NCI-H2029 treated with DMSO at 0.1 percent for 48 hours (cell line): ENCODE measurements at places on chromosomes 16 and 17.

DNA sequence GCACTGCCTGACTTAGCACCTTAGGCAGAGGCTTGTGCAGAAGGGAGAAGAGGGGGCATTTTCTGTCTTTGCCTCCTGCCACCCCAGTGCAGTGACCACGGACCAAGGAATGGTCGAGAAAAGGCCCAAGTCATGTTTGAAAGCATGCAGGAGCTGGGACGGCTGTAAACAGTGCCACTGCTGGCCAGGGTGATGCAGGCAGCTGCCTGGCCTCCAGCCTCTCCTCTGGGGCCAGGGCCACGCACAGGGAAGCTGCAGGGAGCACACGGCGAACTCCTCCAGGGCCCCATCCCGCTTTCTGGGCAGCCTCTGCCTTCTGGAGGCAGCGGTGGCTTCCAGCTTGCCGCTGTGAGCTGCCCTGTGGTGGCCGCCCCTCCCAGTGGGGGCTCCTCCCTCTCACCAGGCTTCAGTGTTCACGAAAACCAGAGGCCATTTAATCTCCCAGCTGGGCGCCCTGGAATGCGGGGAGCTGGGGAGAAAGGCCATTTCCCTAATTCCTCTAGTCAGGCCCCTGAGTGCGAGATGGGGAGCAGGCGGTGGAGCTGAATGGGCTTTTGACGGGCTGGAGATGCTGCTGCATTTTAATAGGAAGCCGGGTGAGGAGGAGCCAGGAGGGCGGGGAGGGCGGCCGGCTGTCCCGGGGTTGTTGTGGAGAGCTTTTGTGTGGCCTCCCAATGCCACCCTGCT is 28.7 kb upstream of the DNAI2 start:
- no peak for DNase-seq

GRCh38 chr16:57115514-57116182 is 23.3 kb downstream of the CPNE2 start:
- no peak for DNase-seq

DNA sequence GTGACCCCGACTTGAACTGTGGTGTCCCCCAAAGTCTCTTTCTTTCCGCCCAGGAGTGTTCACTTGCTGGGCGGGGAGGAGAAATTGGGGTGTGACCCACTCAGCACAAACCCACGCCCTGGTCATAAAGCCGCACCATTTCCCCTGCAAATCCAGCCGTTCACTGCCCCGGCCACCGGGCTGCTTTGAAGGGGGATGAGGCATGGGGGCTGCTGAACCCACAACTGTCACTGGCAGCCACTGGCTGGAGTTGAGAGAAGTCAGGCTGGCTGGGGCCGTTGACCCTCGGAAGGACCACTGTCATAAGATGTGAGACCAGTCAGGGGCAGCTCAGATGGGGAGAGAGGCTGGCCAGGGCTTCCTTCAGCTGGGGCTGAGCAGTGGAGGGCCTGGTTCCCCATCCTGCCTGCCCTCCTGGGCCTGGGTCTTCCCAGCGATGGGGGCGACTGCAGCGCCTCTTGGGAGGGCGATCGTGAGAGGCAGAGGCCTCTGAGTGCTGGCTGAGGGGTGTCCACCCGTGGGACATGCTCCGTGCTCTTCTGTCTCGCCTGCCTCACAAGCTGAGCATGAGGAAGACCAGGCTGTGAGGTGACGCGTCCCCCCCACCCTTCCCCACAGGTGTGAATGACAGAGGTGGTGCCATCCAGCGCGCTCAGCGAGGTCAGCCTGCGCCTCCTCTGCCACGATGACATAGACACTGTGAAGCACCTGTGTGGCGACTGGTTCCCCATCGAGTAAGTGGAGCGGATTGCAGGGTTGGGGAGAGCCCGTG is 19.5 kb downstream of the C16orf90 start:
- DNase-seq: no peak

DNA sequence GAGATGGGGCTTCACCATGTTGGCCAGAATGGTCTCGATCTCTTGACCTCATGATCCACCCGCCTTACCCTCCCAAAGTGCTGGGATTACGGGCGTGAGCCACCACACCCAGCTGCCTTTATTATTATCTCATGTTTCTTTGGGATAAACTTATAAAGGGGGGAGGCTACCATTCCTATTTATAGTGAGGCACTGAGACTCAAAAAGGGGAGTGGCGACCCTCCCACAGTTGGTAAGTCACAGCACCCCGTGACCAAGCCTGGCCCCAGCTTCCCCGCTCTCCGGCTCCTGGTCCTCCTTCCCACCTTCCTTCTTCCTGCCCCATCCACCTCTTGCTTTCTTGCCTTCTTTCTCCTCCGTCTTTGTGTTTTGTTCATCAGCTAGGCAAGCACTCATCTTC is 5.2 kb downstream of the MYH3 start:
- DNase-seq: no peak

DNA sequence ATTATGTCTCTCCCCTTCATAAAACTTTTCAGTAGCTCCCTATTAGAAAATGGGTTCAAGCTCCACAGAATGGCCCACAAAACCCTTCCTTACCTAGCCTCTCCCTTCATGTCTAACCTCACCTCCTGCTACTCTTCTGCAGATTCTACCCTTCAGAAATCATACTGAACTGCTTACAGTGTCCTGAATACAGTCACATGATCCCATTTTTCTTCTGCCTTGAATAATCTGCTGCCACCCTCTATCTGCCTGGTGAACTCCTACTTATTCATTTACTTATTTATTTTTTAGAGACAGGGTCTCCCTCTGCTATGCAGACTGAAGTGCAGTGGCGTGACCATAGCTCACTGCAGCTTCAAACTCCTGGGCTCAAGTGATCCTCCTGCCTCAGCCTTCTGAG is 15.0 kb downstream of the LASP1NB start:
- DNase-seq: no peak

DNA sequence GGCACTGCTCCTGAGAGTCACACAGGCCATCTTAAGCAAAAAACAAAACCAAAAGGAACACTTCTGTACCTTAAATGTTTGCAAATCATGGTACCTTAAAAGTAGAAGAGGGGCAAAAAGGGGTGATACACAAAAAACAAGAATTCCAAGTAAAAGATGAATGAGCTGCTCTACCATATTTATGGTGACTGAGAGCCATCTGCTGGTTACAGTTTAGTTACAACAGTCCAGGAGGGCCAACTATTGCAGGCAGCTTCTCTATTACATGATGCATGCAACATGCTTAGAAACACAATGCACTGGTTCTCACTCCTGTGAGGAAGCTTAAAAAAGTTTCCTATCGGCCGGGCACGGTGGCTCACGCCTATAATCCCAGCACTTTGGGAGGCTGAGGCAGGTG is 53.5 kb downstream of the STX8 start:
- no peak for DNase-seq

GRCh38 chr17:70604854-70605253 is 435.5 kb downstream of the KCNJ2 start:
- DNase-seq: no peak

- DNase-seq: no peak
Measured at GRCh38 chr17:34485999-34486398, 93.4 kb upstream of the TMEM132E start.

GRCh38 chr16:69423189-69423588 is 1.2 kb upstream of the CYB5B start:
- no peak for DNase-seq

GRCh38 chr17:82667668-82668000 is 19.4 kb upstream of the WDR45B start:
- no peak for DNase-seq

- DNase-seq: no peak
Measured at GRCh38 chr16:31201582-31202413, 762 bp downstream of the PYCARD start.

- DNase-seq: no peak
Measured at GRCh38 chr16:72876221-72876620, 171.7 kb downstream of the ZFHX3 start.

DNA sequence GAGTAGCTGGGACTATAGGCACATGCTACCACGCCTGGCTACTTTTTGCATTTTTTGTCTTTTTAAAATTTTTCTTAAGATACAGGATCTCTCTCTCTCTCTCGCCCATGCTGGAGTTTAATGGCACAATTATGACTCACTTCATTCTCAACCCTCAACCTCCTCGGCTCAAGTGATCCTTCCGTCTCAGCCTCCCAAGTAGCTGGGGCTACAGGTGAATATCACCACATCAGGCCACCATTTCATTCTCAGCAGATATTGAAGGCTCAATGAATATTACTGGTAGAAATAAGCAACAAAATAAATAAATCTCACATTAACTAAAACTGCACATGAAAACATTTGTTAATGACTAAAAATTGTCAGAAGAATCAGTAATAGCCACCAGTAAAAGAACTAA is 41.7 kb downstream of the BRIP1 start:
- no peak for DNase-seq

DNA sequence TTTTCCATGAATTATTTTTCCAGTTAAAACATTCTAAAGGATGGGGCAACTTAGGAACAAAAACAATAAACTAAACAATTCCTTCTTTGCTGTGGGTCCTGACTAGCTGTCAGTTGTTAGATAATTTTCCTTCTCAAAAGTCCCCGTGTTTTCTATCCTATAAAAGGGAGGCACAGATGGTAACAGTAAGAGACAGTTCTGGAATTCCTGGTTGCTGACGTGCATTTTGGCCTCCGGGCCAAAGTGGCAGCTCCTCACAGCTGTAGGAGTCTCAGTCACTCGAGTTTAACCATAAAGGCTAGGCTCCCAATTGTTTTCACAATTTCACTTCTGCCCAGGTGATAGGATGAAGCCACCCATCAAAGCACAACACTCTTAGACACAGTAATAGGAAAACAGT is 77.0 kb upstream of the ZNF423 start:
- no peak for DNase-seq

- DNase-seq: no peak
Measured at GRCh38 chr16:53043428-53043831, 9.3 kb downstream of the CHD9NB start.

GRCh38 chr16:54080524-54081008 is 206.0 kb downstream of the IRX3 start:
- no peak for DNase-seq

DNA sequence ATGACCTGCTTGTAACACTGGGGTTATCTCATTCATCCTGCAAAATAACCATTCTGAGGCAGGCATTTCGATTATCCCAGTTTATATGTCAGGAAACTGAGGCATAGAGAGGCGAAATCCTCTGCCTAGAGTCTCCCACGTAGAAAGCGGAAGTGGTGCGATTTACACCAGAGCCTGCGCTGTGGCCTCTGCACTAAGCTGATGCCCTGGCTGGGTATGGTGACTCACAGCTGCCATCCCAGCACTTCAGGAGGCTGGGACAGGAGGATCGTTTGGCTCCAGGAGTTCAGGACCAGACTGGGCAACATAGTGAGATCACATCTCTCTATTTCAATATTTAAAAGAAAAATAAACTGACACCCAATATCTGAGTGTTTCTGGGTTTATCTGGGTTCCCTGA is 59.3 kb upstream of the BCO1 start:
- DNase-seq: no peak

DNA sequence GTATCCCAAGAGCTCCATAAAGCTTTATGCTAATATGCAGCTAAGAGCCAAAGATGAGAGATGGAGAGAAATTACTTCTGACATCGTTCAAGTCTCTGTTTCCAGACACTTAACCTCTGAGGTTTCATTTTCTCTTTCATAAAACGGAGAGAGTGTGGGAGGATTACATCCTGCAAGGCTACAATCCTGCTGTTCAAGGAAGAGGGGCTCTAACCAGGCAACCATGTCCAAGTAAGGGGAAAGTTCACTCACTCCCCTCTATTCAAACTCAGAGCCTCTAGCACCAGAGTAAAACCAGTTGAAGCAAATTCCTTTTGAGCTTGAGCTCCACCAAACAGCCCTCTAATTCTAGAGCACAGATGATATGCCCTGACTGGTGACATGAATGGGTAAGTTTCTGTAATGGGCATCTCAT is 397.4 kb downstream of the NPIPA8 start:
- DNase-seq: no peak

- no peak for DNase-seq
Measured at GRCh38 chr17:1977583-1978395, 47.3 kb downstream of the RTN4RL1 start.

DNA sequence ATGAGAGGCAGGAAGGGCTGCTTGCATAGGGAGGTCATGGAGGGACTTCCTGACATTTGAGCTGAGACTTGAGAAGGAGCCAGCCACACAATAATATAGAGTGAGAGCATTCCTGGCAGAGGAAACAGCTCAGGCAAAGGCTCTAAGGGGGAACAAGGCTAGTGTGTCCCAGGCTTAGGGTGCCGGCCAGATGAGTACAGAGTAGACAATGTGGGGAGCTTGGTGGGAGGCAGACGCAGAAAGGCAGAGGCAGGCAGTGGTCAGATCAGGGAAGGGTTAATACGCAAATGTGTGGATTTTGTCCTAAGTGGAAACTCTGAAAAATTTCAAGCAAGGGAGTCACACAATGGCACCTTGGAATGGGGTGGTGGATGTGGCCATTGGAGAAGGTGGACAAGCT is 31.3 kb downstream of the CD300LB start:
- no peak for DNase-seq
